EL (cell line): ENCODE measurements at places on chromosomes 3 and 15.

DNA sequence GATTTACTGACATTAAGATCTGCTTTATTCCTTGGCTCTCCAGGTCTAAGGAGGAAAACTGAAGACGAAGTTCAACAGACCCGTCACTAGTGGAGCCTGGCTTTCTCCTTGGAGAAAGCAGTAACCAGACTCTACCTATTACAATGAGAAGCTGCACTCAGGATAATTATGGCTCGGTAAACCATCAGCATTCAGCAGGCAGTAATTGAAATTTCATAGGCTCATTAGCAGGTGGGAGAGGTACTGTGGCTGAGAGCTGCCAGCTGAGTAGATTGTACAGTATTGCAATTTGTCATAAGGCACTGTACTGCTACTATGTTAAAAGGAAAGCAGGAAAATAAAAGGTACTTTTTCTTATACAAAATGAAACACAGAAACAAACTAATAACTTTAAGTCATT lies 51.2 kb downstream of the CHAC1 start:
- DNase-seq: no peak

DNA sequence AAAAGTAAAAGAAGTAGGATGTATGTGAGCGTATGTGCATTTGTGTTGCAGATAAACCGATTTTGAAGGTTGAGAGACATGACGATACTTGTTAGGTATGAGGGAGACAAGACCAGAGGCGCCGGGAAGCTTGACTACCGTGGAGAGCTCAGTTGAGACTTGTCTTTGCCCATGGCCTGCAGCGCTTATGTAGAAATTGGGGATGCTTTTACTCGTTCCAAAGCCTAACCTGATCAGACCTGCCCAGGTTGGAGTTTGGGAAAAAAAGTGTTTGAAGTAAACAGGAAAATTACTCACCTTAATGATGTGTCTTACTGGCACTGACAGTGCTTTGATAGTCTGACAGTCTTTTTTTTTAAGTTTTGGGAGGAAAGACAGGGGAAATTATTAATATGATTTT lies 202.8 kb downstream of the TP63 start:
- no peak for DNase-seq

GRCh38 chr3:140509534-140509933 lies 168.3 kb upstream of the TRIM42 start:
- DNase-seq: no peak

DNA sequence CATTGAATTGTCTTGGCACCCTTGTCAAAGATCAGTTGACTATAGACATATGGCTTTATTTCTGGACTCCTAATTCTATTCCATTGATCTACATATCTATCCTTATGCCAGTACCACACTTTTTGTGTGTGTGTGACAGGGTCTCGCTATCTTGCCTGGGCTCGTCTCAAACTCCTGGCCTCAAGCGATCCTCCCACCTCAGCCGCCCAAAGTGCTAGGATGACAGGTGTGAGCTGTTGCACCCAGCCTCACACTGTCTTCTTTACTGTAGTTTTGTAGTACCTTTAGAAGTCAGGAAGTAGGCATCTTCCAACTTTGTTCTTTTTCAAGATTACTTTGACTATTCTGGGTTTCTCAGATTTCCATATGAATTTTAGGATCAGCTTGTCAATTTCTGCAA lies 24.3 kb downstream of the CDAN1 start:
- no peak for DNase-seq

DNA sequence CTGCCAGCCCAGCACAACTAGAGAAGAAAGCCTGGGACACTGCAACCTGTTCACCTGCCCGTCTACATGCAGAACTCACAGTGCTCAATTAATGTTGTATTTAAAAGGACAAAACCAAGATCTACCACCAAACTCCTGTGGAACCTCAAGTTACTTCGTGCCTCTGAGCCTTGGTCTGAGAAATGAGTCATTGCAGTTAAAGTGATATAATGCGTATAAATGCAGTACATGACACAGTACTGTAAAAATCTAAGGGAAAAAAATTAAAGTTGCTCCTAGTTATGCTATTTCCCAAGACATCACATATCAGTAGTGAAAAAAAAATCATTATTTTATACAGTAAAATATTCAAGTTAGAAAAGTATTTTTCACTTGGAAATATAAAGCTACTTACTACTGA lies 138.9 kb downstream of the ZIC4 start:
- DNase-seq: peak; percentile 46

- DNase-seq: no peak
Observed at GRCh38 chr3:53994986-53995603, 103.4 kb upstream of the SELENOK start.

DNA sequence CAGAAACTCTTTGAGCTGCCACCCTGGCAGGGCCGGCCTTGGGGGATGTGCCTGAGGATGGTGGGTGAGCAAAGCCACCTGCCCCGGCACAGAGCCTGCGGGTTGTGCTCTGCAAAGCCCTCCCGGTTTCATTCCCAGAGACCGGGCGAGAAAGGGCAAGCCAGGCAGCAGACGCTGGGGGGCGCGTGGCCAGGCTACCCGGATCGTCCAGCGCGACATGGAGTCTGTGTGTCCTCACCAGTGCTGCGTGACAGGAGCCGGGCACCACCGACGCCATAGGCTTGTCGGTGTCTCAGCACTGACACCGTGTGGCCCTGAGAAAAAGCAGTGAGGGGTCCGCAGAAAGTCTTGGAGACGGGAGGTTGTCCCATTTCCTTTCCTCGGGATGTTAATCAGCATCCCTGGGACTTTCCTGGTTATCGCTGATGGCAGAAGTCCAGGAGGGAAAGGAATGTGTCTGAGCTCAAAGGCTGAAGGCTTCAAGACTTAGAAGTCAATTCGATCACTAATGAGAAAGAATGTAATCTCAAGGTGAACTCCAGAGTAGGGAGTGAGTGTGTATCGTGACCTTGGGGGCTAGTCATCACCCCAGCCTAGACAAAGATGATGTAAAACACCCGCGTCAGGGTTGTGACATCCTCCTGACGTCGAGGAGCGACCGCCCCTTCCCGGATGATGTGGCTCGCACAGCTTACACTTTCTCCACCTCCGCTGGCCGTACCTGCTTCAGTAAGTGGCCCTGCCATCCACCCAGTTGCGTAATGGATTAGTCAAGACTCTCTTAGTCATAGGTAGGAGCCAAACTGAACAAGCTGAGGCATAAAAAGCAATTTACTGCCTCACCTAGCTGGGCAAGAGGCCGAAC lies 36.3 kb upstream of the PLA2G4E start:
- DNase-seq: peak; percentile 81

DNA sequence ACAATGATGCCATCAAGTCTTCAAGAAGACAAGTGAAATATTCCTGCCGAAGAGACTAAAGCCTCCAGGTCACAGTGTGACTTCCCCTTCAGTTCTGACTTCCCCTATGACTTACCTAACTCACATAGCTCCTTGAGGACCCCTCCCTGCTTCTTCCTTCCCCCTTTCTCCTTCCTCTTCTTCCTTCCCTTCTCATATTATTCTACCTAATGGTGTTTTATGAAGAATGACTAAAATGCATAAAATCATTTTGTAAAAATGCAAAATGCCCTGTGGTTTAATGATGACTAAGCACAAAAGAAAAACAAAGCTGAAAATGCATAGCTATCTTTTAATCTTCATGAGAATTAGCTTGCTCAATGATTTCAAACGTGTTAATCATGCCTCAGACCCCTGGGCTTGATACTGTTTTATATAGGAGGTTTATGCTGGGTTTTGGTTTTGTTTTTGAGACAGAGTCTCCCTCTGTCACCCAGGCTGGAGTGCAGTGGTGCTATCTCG lies 26.1 kb upstream of the TM4SF4 start:
- DNase-seq: peak; percentile 90

GRCh38 chr15:89366656-89367393 lies 32.2 kb upstream of the POLG start:
- DNase-seq: no peak

- no peak for DNase-seq
Observed at GRCh38 chr3:193771653-193772421, 178.8 kb downstream of the OPA1 start.

- no peak for DNase-seq
Observed at GRCh38 chr3:59566481-59566975, 516.7 kb upstream of the CFAP20DC start.

DNA sequence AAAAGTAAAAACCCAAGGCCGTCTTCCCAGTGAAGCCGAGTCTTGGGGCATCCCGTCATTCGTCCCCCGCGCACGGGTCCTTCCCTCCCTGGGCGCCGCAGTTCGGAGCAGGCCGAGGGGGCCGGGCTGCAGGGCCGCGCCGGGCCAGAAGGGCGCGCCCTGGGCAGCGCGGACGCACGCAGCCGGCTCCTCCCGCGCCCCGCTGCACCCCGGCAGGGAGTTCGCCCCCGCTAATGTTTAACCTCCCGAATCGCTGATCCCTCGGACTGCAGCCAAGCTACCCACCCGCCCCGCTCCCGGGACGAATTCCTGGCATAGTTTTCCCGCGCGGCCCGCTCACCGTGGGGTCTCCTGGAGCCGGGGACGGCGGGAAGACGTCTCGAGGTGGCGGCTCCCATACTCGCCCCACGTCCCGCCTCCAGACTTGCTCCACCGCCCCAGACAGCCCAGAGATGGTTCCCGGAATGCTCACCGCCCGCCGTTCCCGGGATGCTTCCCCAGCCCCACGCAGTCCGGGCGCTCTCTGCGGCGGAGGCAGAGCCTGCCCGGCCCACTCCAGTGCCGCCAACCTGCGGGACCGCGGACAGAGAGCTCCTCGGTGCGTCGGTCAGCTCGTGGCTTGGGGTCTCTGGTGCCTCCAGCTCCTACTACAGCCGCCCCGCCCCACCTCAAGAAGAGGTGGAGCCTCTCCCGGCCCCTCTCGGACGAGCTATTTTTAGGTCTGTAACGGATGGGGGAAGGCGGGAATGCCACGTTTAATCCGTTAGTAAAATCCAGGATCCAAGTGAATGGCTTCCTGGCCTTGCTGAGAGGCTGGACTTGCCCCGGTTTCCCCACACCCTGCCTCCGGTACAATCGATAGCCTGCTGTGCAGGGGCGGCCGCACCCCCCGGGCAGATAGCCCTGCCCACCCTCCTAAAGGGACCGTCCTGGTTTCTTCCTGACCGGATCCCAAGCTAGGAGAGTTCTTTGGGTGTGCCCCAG lies at the start of gene DZIP1L:
Gene DZIP1L (minus strand): TSS at position 621 of the 984 bp plus-strand sequence. CDS start 11,637 bp downstream, outside the sequence.
- peak; percentile 74 for DNase-seq

DNA sequence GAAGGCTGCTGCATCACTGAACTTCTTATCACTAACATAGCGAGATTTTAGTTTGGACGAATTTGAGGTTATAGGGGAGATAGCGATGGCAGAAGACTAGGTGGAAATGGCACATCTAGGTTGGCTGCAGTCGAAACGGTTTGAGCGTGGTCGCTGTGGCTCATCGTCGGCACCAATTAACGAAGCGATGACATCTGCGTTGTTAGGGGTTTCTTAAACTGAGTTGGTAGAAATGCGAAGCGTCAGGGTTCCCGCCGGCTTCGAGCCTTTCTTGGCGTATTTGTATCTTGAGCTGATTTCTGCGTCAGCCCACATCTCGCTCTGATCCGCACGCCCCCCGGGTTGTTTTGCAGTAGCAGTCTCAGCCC lies 319 bp downstream of the LNP1 start:
- peak; percentile 55 for DNase-seq

GRCh38 chr3:187740421-187741399 lies 4.6 kb downstream of the BCL6 start:
- peak; percentile 74 for DNase-seq

GRCh38 chr3:13768453-13768852 lies 111.4 kb downstream of the WNT7A start:
- DNase-seq: no peak

GRCh38 chr3:25558796-25559195 lies 105.9 kb downstream of the TOP2B start:
- peak; percentile 38 for DNase-seq

GRCh38 chr15:66851311-66852063 lies 149.5 kb downstream of the SMAD6 start:
- peak; percentile 83 for DNase-seq

DNA sequence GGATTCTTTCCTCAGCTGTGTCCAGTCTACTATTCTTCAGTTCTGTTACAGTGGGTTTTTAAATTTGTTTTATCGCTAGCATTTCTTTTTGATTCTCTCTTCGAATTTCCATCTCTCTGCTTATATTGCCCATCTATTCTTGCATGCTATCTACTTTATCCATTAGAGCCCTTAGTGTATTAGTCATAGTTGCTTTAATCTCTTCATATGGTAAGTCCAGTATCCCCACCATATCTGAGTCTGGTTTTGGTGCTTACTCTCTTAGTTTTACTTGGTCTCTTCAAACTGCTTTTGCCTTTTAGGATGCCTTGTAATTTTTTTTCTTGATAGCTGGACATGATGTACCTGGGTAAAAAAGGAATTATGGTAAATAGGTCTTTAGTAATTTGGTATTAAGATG lies 9.1 kb downstream of the TIMMDC1 start:
- DNase-seq: no peak
